ENCODE measurements at places on chromosomes 6 and 20.

- no peak for DNase-seq
These were observed 55.6 kb downstream of the KCNB1 start for GRCh38 chr20:49426873-49427272.

- DNase-seq, result no peak
These were observed 152.5 kb upstream of the MAP3K7 start for GRCh38 chr6:90739339-90739738.

DNA sequence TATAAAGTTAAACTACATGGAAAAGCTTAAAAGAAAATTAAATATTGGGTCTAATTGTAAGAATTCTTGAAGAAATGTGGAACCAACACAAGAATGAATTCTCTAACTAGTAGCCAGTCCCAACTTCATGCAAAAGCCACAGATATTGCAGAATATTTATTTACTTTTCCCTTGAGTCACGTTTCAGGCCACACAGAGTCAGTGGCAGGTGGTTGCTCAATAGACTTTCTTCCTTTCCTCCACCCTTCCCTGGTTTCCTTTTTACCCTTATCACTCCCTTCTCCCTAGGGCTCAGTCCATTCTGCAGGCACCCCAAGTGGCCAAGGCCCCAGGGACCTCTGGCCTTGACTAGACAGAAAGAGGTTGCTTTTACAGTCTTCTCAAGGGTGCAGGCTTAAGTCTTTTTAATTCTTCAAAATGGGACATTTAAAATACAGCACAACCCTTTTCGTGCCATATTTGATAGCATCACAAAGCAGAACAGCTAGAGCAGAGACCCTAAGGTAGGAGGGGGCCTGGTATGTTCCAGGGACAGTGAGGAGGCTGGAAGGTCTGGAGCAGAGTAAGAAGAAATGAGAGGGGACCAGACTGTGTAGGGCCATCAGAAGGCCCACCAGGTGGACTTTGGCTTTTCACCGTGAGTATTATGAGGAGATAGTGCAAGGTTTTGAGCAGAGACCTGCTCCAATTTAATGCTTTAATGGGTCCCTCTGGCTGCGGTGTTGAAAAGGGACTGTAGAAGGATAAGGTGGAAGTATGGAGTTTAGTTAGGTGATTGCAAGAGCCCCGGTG, 65.0 kb downstream of the HDDC2 start:
- DNase-seq, result no peak

DNA sequence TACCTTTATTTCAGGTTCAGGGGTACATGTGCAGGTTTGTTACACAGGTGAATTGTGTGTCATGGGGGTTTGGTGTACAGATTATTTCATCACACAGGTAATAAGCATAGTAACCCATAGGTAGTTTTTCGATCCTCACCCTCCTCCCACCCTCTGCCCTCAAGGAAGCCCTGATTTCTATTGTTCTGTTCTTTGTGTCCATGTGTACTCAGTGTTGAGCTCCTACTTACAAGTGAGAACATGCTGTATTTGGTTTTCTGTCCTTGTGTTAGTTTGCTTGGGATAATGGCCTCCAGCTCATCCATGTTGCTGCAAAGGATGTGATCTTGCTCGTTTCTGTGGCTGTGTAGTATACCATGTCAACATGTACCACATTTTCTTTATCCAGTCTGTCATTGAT, 66.0 kb downstream of the STK4 start:
- DNase-seq, result no peak

- no peak for DNase-seq
These were observed 17.1 kb downstream of the KIF6 start for GRCh38 chr6:39707962-39708683.

GRCh38 chr20:6583134-6583738, 184.2 kb upstream of the BMP2 start:
- DNase-seq, result peak; percentile 61

GRCh38 chr6:18323935-18324705, 59.8 kb upstream of the DEK start:
- DNase-seq, result no peak

DNA sequence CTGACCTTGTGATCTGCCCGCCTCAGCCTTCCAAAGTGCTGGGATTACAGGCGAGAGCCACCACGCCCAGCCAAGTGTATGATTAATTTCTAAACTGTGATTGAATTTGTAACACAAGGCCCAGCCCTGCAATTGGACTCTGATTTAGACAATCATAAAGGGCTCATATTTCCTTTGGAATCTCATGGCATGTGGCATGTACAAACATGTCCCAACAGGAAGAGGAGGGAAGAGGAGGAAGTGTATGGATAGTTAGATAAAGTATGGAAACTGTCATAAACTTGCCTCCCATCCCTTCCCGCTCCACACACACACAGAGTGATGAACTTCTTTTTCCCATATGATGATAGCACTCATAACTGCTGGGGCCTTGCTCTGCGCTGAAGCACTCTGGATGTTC, 27.2 kb upstream of the QKI start:
- DNase-seq, result no peak

- DNase-seq, result no peak
These were observed at the start of gene TGM3 for GRCh38 chr20:2295886-2296515. Gene TGM3, plus strand, starts transcription at chr20:2296001. Its CDS starts 63 bp downstream, at chr20:2296064.

DNA sequence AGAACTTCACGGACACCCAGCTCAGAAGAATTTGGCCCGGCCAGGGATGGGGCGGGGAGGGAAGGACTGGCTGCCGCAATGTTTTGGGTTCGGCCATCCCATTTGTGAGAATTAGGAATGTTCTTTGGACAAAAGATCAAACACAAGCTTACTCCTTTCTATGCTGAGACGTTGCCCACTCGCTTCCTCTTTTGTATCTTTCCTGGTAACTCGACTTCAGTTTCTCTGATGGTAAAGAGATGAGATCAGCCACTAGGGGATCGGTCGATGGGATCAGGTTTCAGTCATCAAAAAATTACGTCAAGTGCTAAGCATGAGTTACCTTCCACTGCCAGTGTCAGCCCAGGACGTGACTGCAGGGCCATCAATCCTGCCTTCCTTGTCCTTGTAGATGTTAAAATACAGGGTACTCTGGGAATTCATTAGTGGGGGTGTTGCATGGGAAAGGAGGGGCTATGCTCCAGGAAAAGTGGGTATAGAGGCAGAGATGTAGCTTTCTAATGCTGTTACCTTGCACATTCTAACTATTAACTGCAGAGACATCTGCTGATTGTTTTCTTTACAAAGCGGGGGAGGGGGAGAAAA, 190.2 kb downstream of the TSHZ2 start:
- DNase-seq, result no peak

- no peak for DNase-seq
These were observed 47.6 kb downstream of the ZDHHC14 start for GRCh38 chr6:157428427-157429202.

- no peak for DNase-seq
These were observed 47.9 kb downstream of the QRSL1 start for GRCh38 chr6:106677282-106677681.

GRCh38 chr20:21090721-21091120, 15.4 kb downstream of the LINC00237 start:
- DNase-seq, result no peak

DNA sequence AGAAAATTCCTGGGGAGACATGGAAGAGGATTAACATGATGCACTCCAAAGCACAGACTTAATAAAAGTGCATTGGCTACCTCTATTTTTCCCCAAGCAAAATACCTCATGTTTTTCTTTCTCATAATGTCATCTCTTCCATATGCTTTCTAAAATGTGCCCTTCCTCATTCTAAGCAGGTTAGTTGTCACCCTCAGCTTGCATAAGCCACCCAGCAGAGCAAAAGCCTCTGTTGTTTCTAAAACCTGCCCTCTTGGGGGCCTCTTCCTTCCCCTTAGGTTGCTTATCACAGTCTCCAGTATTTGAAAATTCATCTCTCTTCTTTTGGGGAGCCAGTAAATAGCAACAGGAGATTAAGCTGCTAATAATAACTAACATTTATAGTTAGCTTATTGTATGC, 183.6 kb upstream of the FLRT3 start:
- DNase-seq, result no peak

DNA sequence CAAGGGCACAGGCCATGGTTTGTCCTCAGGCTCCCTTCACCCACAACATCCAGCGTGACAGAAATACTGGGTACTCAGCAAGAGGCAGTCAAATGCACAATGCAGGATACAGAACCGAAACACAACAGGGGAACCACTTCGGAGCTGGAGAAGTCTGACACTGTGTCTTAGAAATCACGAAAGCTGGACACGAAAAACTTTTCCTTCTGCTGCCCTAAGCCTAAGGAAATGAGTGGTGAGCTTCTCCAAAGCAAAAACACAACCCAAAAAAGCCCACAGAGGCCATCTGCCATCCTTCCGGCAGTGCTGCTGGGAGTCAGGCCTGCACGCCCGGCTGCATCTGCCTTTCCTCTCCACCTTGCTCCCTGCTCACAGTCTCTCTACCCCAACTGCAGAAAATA, 106.3 kb downstream of the SLC23A2 start:
- no peak for DNase-seq

DNA sequence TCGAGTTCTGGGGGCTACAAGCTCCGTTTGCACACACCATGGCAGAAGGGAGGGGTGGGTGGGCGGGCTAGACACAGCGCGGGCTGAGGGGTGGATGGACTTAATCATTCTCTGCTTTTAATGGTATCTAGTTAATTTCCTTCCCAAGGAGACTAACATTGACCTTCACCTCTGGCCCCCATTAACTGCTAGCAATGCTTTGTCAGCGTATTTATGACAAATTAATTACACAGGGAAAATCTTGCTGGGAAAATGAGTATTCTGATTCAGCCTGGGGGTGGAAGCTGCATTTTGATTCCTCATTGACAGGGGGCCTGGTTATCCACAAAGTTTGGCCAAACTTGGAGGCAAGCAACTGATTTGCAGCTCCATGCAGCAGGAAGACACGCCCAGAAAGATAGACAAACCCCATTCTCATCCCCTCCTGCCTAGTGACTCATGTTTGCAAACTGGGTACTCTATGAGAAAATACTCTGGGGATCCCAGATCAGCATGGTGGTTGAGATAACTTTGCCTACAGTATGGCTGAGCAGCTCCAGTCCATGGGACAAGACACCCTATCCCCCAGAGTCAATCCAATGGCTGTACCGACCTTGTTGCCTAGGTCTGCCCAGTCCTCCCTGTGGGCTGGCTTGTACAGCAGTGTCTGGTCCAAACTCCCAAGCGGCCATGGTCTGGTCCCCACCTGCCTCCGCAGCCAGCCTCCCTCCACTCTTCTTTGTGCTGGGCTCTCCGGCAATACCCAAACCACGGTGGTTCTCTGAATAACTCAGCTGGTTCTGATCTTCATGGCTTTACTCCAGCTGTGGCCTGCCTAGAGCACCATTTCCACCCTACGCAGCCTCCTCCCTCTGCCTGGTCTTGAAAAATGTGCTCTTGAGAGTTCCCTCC, 19.7 kb downstream of the ZBP1 start:
- no peak for DNase-seq

- no peak for DNase-seq
These were observed 31.2 kb downstream of the PLCG1 start for GRCh38 chr20:41168281-41169161.

GRCh38 chr6:143195349-143195845, 134.7 kb downstream of the AIG1 start:
- DNase-seq, result no peak

GRCh38 chr6:83313882-83314281, 117.0 kb downstream of the ME1 start:
- DNase-seq, result no peak

DNA sequence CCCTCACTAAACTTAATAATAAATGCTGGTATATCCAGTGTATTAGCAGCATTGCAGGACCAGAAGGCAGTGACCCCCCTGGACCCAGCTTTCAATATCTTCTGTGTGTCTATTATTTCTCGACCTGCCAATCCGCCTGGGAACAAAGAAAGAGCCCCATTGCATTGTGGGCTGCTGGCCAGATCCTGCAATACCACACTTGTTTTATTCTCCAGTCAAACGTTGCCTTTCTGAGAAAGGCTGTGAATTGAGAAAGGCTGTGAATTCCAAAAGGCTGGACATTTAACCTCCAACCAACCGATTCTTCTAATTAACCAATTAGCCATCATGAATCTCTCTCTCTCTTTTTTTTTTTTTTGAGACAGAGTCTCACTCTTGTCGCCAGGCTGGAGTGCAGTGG, 1.5 kb upstream of the MTO1 start:
- no peak for DNase-seq

GRCh38 chr20:2840967-2841531, 504 bp downstream of the VPS16 start:
- DNase-seq, result peak; percentile 88

DNA sequence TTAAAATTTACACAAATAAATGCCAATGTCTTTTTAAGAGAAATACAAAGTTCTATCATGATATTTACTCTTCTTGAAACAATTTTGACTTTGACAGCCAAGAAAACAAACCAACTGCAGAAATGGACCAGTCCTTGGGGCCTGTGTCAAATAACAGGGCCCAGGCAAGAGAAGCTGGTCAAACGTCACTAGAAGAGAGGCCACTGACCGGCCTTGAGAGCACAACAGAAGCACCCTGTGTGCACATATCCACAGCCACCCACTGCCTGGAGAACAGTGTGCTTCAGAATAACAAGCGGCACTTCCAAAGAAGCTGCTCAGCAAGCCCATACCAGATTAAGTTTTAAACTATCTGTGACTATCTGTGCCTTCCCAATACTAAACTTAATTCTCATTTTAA, 14.8 kb downstream of the APMAP start:
- no peak for DNase-seq

- DNase-seq, result no peak
These were observed 17.5 kb downstream of the C20orf173 start for GRCh38 chr20:35511814-35512420.

DNA sequence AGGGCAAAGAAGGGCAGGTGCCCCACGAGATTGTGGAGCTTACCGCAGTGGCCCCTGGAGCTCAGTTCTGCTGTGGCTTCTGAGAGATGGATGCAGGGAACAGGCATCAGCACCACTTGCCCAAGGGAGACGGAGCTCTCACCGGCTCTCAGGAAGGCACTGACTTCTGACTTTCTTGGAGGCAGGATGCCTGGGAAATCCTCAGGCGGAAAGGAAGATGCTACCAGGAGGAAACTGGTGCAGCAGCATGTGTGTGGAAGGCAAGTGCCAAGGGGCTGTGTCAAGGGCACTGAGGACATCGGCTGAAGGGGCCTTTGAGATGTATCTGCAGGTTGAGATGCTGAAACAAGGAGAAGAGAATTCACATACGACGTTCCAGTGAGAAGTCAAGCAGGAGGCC, 64.0 kb downstream of the FOXA2 start:
- DNase-seq, result no peak

- no peak for DNase-seq
These were observed 469.8 kb upstream of the SOX4 start for GRCh38 chr6:21123507-21124436.

GRCh38 chr20:49986049-49986448, 3.3 kb downstream of the SNAI1 start:
- DNase-seq, result no peak

- DNase-seq, result peak; percentile 15
These were observed 30.5 kb downstream of the COL20A1 start for GRCh38 chr20:63323357-63323981.

- no peak for DNase-seq
These were observed 333.9 kb downstream of the TFAP2B start for GRCh38 chr6:51152594-51152993.
